ENCODE measurements at places on chromosomes 3 and 15.

DNA sequence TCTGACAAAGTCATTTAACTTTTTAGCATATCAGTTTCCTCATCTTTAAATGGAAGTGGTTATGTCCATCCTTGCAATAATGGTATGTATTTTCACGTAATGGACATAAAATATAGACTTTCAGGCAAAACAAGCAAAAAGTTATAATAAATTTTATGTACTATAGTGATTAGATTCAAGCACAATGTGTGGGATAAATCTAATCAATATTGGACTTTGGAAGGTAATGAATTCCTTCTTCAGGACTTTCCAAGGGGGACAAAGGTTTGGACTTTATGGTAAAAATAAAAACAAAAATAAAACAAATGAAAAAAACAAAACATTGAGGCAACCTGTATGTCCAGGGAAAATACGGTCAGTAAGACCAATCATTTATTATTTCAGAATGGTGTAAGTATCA, 357.7 kb downstream of the ROBO1 start:
- DNase-seq: no peak

DNA sequence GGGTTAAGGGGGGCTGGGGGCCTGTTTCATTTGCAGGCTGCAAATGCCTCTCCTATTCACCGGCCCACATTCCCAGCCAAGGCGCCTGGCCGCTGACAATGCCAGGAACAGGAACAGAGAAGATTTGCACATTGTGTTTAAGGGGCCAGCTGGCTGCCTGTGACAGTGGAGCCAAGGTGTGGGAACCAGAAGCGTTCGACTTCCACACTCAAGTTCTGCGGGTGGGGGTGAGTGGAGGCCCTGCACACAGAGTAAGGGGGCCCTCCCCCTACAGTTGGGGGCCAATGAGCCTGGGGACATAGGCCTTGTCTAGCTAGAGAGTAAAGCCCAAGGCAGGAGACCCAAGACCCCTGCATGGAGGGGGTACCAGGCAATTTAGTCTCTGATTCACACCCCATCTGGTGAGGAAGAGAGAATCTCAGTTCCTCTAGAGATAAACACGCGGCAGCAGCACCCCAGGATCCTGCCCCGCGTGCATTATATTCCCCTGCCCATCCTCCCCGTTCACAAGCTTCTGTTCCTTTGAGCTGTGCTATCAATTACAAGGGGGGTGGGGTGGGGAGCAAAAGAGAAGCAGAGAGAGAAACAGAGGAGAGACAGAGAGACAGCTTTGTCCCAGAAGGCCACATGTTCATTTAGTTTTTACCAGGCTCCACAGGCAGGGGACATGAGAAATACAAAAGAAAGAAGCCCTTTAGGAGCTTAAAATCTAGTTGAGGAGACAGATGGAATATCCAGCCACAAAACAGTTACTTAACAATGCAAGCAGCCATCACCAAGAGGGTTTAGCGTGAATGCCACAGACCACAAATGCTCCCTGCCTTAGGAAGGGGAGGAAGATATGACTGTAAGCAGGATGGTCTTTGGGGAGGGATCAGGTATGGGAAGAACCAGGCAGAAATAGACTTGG, 9.2 kb downstream of the IGDCC3 start:
- DNase-seq: no peak

DNA sequence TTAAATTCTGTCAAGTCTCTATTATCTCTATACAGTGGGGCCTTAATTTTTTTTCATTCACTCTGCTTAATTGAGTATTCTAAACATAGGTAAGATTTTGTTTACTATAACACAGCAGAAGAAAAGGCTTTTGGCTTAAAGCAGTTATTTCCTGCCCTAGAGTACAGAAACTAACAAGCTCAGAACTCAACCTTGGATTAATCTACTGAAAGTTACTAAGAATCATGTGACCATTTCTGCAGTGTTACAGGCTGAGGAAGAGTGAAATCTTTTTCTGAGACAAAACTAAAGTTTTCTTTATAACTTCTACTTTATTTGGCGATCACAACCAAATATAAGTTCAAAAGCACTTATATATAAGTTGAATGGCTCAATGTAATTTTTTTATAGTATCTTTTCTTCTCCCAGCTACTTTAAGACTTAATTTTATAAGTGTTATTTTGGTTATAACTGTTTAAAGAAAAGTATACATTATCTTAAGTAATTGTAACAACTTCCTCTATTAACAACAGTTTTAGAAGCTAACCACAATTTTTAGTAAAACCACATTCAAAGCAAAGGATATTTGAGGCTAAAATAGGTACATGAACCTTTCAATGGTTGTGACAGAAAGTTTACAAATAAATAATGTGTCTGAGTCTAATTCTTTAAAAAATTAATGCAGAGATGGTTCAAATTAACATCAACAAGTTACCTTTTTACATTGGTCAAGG, 240.6 kb upstream of the NAALADL2 start:
- no peak for DNase-seq

DNA sequence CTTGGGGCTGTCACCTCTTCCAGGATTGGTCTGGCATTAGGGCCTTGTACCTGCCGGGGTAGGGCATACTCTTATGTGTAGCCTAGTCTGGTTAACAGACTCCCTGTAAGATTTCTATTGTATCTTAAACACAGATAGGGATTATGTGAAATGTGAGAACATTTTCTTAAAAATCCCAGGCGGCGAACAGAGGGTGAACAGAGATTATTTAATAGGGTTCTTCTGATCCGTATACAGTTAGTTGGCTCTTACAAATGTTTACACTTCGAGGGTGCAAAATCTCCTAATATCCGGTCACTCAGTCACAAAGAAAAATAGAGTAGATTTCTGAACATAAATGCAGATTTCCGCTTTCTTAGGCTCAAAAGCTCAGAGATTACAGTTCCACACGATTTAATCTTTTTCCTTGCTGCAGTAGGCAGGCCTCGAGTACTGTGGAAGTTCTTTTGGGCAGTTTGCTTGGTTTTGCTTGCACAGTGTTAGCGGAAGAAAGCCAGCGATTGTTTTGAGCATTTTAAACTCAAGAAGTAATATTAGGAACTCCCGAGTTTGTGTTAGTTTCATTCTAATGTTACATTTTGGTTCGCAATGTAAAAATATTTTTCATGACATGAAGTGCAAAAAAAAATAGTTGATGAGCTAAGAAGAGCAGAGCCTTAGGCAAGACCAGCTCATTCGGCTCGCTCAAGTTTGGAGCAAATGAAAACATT, 993 bp downstream of the PLCL2 start:
- DNase-seq: no peak

DNA sequence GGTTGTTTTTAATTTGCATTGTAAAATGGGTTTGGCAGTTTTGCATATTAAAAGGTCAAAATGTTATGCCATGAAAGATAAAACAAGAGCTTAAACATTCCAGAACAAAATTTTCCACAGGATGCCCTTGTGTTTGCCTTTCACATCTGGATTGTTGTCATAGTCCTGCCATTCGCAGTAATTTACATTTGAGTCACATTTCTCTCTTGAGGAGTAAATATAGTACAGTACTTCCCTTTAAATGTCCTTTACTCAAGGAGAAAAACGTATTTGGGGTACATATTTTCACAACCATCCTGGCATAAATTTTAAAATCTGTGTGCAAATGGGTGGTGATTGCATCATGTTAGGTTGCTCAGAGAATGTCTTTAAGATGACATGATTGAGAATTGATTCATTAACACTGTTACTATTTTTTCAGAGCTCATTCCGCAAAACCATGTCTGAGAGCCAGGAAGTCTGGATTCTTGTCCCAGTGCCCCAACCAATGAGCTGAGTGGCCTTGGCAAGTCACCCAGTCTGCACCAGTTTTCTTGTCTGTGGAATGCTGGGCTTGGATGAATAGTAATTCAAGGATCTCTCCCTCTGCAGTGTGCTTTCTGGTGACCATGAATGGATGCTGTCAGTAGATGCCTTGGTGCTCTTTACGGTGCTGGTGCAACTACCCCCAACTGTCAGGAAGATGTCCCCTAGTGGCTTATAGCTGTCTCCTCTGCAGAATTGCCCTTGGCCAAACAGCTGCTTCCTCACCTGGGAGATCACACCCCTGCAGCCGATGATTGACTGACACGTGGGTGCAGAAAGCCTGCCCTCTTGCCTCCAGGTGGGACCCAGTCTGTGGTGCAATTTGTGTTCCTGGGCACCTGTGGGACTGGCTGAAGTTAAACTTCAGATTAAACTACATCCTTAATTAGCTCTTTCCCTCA, 43.0 kb downstream of the ABHD5 start:
- no peak for DNase-seq

DNA sequence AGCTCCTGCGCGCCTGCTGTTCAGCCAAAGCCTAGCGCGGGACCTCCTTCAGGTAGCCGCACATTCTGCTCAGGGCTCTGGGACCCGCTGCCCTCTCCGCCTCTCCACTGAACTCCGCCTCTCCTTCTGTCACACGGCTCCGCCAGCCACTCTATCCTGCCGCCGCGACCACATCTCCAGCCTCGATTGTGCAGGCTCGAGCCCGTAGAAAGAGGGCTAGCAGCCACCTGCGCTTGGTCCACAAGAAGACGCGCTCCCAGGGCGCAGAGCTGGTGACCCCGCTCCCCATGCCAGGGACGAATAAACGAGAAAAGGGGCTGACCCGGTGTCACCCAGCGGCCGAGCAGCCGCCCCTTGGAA, 1.1 kb upstream of the VIPR1 start:
- DNase-seq: peak; percentile 6

DNA sequence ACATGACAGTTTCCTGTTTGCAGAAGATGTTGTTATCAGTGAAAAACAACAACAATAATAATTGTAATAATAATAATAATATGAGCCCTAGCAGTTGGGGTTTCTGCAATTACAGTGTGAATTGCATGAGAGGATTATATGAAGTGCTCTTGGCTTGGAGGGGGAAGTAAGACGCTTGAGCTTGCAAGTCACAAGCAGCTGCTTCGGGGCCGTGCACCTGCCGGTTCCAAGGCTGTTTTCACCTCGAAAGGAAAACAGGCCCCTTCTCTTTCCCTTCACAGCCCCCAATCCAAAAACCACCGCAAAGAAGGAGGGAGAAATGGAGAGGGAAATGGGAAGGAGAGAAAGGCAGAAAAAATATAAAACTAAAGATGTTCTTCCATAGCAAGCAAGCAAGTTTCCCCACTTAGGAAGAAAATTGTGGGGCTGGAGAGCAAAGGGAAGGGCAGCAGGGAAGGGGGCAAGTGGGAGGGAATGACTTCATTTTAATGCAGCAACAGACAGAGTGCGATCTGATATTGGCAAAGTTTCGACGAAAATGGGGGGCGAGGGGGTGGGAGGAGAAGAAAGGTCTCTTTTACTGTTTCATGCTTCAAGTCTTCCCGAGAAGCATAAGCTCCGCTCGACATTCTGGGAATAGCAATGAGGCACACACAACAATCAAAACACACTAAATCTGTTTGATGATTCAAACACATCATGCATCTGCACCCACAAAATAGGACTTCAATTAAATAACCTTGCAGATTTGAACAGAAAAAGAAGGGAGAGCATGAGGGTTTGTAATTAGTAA, 284.2 kb upstream of the ATP11B start:
- DNase-seq: no peak

DNA sequence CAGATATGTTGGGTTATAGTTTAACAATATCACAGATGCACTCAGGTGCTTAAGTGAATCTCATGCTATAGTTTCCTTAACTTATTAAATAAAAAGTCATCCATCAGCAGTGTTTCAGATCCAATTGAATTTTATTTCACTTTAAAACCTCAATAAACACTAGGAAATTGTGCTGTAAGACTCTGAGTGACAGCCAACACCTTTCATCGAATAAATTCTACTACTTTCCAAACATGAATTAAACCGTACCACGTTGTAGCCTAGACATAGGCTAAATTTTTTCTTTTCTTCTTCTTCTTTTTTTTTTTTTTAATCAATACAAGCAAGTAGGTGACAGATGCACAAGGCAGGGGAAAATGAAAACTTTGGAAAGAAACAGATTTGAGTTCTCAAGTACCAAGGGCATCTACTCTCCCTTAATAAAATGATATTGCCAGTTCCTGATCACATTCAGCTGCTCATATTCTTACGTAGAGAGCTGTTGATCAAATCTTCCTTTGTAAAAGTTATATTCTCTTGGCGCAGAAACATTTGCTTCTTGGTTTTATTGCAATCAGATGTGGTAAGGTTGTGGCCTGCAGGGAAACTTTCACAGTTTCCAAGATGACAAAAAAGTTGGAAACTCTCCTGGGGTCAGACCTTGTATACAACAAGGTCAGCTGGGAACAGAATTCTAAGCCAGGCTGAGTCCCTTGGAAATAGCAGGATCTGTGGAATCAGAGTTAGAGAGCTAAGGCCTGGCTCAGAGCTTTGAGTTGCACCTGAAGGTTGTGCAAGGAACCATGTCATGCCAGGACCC, 147.7 kb downstream of the CD47 start:
- no peak for DNase-seq

DNA sequence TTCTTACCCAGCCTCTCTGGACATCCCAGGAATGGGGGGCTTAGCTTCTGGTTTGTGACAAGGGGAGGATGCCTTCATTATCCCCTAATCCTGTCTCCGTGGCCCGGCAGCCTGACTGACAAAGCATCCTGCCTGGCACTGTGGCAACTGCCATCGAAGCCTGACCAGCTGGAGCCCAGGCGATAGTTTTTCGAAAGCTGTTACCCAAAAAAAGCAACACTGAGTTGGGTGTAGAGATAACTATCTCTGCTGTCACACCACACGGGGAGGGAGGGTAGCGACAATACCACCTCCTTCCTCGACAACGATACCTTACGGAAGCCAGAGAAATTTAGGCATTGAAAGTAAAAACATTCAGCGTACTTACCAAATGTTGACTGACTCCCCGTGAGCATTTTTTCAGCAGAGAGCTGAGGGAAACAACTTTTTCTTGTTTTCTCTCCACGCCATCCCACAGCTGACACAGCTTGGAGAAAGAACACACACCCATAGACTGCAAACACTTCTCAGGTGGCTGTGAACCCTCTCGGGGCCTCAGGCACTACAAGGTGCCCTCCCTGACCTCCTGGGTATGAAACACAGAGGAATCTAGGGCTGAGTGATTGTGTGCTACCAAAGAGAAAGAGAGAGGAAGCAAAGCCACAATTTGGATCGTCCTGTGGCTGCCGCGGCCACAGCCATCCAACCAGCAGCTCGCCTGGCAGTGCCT, 361.9 kb upstream of the ICE2 start:
- DNase-seq: no peak

GRCh38 chr3:54360320-54360719, 238.0 kb downstream of the CACNA2D3 start:
- no peak for DNase-seq

- DNase-seq: no peak
These were observed 85.4 kb upstream of the SUCLG2 start for GRCh38 chr3:67739851-67740250.

- DNase-seq: no peak
These were observed 35.5 kb downstream of the PTH1R start for GRCh38 chr3:46912986-46913385.

DNA sequence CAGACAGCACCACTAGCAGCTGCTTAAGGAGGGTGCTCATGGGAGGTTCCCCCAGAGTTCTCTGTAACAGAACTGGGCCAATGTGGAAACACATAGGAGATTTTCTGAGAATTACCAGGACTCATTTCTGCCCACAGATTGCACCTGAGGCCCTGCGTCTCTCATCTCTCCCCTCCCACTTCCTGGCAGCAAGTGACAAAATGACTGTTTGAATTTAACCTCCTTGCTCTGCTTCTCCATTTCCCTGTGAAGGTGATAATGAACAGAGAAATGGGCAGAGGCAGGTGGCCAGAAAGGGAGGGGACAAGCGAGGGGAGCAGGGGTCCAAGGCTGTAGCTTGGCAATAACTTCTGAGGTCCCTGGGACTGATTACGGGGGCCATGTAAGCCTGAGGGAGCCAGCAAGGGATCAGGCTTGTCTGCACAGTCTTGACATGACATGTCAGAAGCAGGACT, 8.0 kb downstream of the EPHB1 start:
- DNase-seq: no peak
